CD4-positive, alpha-beta memory T cell (primary cell): ENCODE measurements at places on chromosomes 2 and 18.

DNA sequence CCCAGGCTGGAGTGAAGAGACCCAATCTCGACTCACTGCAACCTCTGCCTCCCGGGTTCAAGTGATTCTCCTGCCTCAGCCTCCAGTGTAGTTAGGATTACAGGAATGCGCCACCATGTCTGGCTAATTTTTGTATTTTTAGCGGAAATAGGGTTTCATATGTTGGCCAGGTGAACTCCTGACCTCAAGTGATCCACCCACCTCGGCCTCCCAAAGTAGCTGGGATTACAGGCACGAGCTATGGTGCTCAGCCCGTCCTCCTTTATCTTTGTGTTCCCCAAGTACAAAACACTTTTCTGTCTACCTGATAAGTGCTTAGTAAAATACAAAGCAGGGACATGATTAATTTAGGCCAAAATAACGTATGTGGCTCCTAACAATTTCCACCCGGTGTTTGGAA, 91.2 kb upstream of the STK17B start:
- no peaks in the 10 kb centered on the region for H3K36me3 ChIP-seq
- H3K27ac ChIP-seq = peak overlapping the region; percentile 78
- H3K4me1 ChIP-seq = peaks cover 87% of the 10 kb centered on the region
- H3K27me3 ChIP-seq = no peaks in the 10 kb centered on the region

- H3K4me3 ChIP-seq = no peak overlapping the region
- H3K4me1 ChIP-seq = no peaks in the 10 kb centered on the region
- no peaks in the 10 kb centered on the region for H3K27me3 ChIP-seq
- H3K36me3 ChIP-seq = no peaks in the 10 kb centered on the region
Observed at GRCh38 chr2:151669585-151670081, 64.6 kb downstream of the NEB start.

- H3K4me1 ChIP-seq = peaks cover 5% of the 10 kb centered on the region
- DNase-seq = no peak
- H3K36me3 ChIP-seq = no peaks in the 10 kb centered on the region
- H3K27me3 ChIP-seq = no peaks in the 10 kb centered on the region
Observed at GRCh38 chr2:195613922-195614321, 43.1 kb upstream of the SLC39A10 start.

DNA sequence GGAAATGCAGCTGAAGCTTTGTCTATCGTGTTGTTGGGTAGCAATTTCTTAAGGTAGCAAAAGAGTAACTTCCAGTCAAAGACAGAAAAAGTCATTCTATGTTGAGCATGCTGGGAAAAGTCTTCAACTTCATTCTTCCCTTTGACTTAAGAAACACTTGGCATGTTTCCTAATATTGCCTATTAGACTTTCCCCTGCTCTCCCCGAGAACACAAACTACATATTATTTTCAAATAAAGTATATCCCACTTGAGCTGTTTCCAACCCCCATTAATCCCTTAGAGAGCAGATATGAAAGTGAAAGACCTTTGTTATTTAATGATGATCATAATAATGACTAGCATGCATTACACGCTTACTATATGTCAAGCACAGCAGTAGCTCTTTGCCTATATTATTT, 136.0 kb upstream of the SPOPL start:
- no peaks in the 10 kb centered on the region for H3K27me3 ChIP-seq
- no peak overlapping the region for H3K4me3 ChIP-seq
- H3K27ac ChIP-seq = no peak overlapping the region
- DNase-seq = no peak

DNA sequence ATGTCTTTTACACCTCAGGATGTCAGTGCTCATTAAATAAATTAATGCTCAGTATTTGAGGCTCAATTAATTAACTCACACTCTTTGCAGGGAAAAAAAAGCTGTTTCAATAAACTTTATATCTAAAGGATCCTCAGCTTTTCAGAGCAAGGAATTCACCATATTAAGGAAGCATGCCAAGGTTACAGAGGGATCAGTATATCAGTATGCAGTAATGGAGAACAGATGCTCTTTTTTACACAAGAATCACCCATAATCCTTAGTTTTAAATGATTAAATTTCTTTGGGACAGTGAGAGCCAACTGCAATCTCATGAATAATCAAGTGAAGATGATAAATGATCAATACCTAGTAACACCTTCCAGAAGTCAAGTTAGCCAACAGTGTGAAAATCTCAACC, 14.9 kb upstream of the LCT start:
- H3K4me3 ChIP-seq = no peak overlapping the region

DNA sequence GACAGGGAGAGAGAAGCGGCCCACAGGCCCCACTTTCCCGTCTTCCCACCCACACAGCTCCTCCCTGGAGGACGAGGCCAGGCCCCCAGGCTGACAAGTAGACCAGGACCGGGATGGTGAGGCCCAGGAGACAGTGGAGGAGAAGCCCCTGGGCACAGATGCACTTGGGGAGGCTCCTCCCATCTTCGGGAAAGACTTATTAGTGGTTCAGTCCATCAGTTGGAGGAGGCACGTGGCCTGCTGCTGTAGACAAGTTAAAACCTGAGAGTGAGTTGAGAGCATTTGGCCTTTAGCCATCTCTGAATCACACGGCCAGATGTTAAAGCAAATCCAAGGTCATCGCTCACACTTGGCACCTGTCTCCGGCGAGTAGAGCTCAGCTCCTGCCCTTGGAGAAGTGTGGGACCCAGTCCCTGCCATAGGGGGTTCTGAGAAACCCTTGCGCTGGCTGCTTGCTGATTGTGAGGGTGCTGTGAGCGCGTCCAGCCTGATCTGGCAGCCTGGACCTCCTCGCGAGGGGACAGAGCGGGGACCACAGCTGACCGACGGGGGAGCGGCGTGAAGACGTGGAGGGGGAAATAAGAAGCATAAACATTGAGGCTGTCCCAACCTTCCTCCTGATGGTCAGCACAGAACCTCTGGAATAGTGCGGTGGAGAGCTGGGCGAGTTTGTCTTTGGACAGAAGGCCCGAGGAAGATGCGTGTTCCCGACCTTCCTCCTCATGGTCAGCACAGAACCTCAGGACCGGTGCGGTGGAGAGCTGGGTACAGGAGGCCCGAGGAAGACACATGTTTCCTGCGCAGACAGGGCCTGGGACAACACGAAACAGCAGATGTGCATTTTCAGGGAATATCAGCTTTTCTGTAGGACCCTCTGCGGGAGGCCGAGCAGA, 24.7 kb upstream of the ALLC start:
- no peaks in the 10 kb centered on the region for H3K4me1 ChIP-seq
- no peak overlapping the region for H3K4me3 ChIP-seq
- no peak for DNase-seq
- H3K36me3 ChIP-seq = no peaks in the 10 kb centered on the region
- H3K27ac ChIP-seq = no peak overlapping the region

DNA sequence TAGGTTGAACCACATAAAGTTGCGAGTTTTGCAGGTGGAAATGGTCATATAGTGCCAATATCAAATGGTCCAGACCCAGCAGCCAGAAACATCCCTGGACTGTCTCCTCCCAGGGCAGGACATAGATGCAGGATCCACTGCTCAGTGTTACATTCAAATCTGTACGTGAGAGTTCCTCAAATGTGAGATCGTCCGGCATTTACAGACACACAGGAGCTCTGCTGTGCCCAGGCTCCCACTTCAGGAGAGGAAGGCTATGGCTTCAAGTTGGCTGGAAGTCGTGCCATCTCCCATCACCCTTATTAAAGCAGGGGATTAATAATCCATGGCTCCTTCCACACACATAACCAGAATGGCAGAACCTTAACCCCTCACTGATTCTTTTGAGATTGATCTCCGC, 688.2 kb upstream of the HS6ST1 start:
- DNase-seq = no peak
- no peak overlapping the region for H3K27ac ChIP-seq
- H3K4me1 ChIP-seq = no peaks in the 10 kb centered on the region
- no peaks in the 10 kb centered on the region for H3K36me3 ChIP-seq
- no peak overlapping the region for H3K4me3 ChIP-seq

- no peak overlapping the region for H3K4me3 ChIP-seq
- no peak for DNase-seq
- H3K27ac ChIP-seq = no peak overlapping the region
- H3K36me3 ChIP-seq = no peaks in the 10 kb centered on the region
- H3K27me3 ChIP-seq = no peaks in the 10 kb centered on the region
- no peaks in the 10 kb centered on the region for H3K4me1 ChIP-seq
Observed at GRCh38 chr2:24907116-24907515, 12.9 kb downstream of the ADCY3 start.

GRCh38 chr2:30464544-30465170, 17.6 kb downstream of the LCLAT1 start:
- no peak overlapping the region for H3K4me3 ChIP-seq
- H3K27me3 ChIP-seq = no peaks in the 10 kb centered on the region
- DNase-seq = no peak
- no peak overlapping the region for H3K27ac ChIP-seq
